Upper lobe of left lung (tissue), 6 donors: ENCODE measurements at places on chromosomes 7 and 10. TPM values are rescaled to one million over a fixed set of nuclear protein-coding genes. Genes with fewer than 3 reads are reported as not detected.

DNA sequence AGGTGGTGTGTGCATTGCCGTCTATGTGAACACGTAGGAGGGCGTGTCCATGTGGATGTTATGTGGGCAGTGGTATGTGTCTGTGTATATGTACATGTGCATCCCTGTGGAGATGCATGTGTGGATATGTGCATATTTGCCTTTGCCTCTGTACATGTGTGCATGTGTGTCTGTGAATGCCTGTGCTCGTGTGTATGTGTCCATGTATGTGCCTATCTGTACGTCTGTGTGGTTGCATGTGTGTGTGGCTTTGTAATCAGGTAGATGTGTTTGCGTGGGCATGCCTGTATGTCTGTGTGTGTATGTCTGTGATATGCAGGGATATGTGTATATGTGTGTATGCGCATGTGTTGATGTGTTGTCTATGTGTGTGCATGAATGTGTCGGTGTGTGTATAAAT lies 19.7 kb downstream of the ADCY1 start:
- no peak overlapping the region for H3K27ac ChIP-seq
- H3K27me3 ChIP-seq = no peaks in the 10 kb centered on the region
- no peaks in the 10 kb centered on the region for H3K4me1 ChIP-seq
- H3K4me3 ChIP-seq = no peak overlapping the region
- no peaks in the 10 kb centered on the region for H3K36me3 ChIP-seq

GRCh38 chr10:15344876-15345285 lies 26.2 kb downstream of the FAM171A1 start:
- H3K27ac ChIP-seq = no peak overlapping the region
- H3K36me3 ChIP-seq = no peaks in the 10 kb centered on the region
- H3K4me3 ChIP-seq = no peak overlapping the region
- no peak for DNase-seq
- H3K27me3 ChIP-seq = no peaks in the 10 kb centered on the region
- no peaks in the 10 kb centered on the region for H3K4me1 ChIP-seq

DNA sequence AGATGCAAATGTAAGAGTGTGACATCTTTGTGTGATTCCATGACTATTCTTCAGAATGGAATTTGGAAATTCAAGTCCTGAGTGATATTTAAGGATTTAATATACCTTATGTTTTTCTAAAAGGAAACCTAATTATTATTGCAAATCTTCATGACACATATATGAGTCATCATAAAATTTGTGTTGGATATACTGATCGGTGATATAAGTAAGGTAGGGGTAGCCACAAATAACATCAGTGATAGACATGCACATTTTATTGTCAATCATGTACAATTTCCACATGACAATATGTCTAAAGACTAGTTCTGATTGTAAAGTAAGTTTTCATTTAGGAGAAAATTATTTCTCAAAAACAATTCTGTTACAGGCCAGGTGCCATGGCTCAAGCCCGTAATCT lies 59.7 kb upstream of the AGMO start:
- H3K27ac ChIP-seq = no peak overlapping the region
- H3K27me3 ChIP-seq = no peaks in the 10 kb centered on the region
- H3K4me3 ChIP-seq = no peak overlapping the region
- no peak for DNase-seq

- H3K36me3 ChIP-seq = no peaks in the 10 kb centered on the region
- H3K4me3 ChIP-seq = no peak overlapping the region
- no peak for DNase-seq
- no peaks in the 10 kb centered on the region for H3K4me1 ChIP-seq
- H3K27me3 ChIP-seq = no peaks in the 10 kb centered on the region
These were observed 58.8 kb downstream of the CREM start for GRCh38 chr10:35185260-35186034.

GRCh38 chr10:97169911-97170693 lies 15.7 kb downstream of the SLIT1 start:
- no peak overlapping the region for H3K27ac ChIP-seq
- H3K36me3 ChIP-seq = no peaks in the 10 kb centered on the region
- peak; percentile 62 for DNase-seq
- no peak overlapping the region for H3K4me3 ChIP-seq

Gene GPR15LG
- total RNA-seq = not detected

GRCh38 chr10:54958844-54959243 lies 157.8 kb upstream of the PCDH15 start:
- H3K4me3 ChIP-seq = no peak overlapping the region
- no peaks in the 10 kb centered on the region for H3K4me1 ChIP-seq
- no peak overlapping the region for H3K27ac ChIP-seq
- no peaks in the 10 kb centered on the region for H3K27me3 ChIP-seq
- DNase-seq = no peak

Gene TMEM184A
- total RNA-seq = 5.0 TPM

GRCh38 chr7:28709748-28710147 lies 248.4 kb downstream of the TRIL start:
- no peak overlapping the region for H3K27ac ChIP-seq
- no peak for DNase-seq
- H3K4me1 ChIP-seq = no peaks in the 10 kb centered on the region

Gene ACBD7
- total RNA-seq = not detected

Gene TSPAN12
- 56.3 TPM for total RNA-seq

Gene TMEM176A
- total RNA-seq = 24.9 TPM

Gene HOXA10
- total RNA-seq = not detected

Gene OPALIN
- not detected for total RNA-seq

Gene IRF5
- total RNA-seq = 26.8 TPM

DNA sequence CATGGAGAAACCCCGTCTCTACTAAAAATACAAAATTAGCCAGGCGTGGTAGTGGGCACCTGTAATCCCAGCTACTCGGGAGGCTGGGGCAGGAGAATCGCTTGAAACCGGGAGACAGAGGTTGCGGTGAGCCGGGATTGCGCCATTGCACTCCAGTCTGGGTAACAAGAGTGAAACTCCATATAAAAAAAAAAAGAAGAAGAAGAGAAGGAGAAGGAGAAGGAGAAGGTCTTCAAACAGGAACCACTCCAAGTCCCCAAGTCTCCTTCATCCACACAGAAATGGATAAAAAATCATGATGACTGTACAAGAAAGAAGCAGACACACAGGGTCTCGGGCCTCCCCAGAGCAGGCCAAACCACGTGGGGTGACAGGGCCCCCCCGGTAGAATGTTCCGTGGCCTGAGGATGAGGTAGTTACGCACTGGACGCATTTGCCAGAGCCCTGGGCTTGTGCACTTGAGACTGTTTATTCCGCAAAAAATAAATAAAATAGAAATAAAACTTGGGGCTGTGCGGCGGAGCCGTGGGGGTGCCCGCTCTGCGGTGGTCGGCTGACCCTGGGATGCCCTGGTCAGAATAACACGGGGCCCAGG lies 15.8 kb downstream of the VENTX start:
- DNase-seq = no peak
- no peak overlapping the region for H3K4me3 ChIP-seq
- no peak overlapping the region for H3K27ac ChIP-seq
- peaks cover 15% of the 10 kb centered on the region for H3K4me1 ChIP-seq
- H3K36me3 ChIP-seq = no peaks in the 10 kb centered on the region
- no peaks in the 10 kb centered on the region for H3K27me3 ChIP-seq

Gene COL26A1
- 0.20 TPM for total RNA-seq

Gene RAB19
- 1.9 TPM for total RNA-seq

Gene CALN1
- not detected for total RNA-seq

- no peak overlapping the region for H3K4me3 ChIP-seq
- no peaks in the 10 kb centered on the region for H3K4me1 ChIP-seq
- H3K27ac ChIP-seq = no peak overlapping the region
- H3K27me3 ChIP-seq = no peaks in the 10 kb centered on the region
These were observed 103.2 kb downstream of the ADCY1 start for GRCh38 chr7:45677311-45677900.

- H3K36me3 ChIP-seq = no peaks in the 10 kb centered on the region
- H3K4me3 ChIP-seq = no peak overlapping the region
- H3K27ac ChIP-seq = no peak overlapping the region
These were observed 200.8 kb upstream of the PFKP start for GRCh38 chr10:2866569-2866968.

- no peaks in the 10 kb centered on the region for H3K4me1 ChIP-seq
- H3K36me3 ChIP-seq = no peaks in the 10 kb centered on the region
- H3K4me3 ChIP-seq = no peak overlapping the region
- no peak for DNase-seq
- H3K27me3 ChIP-seq = no peaks in the 10 kb centered on the region
- no peak overlapping the region for H3K27ac ChIP-seq
These were observed 529.8 kb upstream of the IGFBP3 start for GRCh38 chr7:46450886-46451285.

DNA sequence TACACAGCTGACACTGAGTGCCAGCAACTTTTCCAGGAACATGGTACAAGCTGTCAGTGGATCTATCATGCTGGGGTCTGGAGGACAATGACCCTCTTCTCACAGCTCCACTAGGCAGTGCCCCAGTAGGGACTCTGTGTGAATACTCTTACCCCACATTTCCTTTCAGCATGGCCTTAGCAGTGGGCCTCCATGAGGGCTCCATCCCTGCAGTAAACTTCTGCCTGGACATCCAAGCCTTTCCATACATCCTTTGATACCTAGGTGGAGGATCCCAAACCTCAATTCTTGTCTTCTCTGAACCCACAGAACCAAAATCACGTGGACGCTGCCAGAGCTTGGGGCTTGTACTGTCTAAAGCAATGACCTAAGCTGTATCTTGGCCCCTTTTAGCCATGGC lies 116.8 kb downstream of the IQUB start:
- no peaks in the 10 kb centered on the region for H3K4me1 ChIP-seq
- no peaks in the 10 kb centered on the region for H3K36me3 ChIP-seq
- no peaks in the 10 kb centered on the region for H3K27me3 ChIP-seq
- H3K27ac ChIP-seq = no peak overlapping the region
- H3K4me3 ChIP-seq = no peak overlapping the region

GRCh38 chr7:155352076-155352752 lies 54.5 kb downstream of the INSIG1 start:
- no peaks in the 10 kb centered on the region for H3K36me3 ChIP-seq
- H3K27me3 ChIP-seq = no peaks in the 10 kb centered on the region
- H3K27ac ChIP-seq = no peak overlapping the region
- no peak for DNase-seq
- no peak overlapping the region for H3K4me3 ChIP-seq

DNA sequence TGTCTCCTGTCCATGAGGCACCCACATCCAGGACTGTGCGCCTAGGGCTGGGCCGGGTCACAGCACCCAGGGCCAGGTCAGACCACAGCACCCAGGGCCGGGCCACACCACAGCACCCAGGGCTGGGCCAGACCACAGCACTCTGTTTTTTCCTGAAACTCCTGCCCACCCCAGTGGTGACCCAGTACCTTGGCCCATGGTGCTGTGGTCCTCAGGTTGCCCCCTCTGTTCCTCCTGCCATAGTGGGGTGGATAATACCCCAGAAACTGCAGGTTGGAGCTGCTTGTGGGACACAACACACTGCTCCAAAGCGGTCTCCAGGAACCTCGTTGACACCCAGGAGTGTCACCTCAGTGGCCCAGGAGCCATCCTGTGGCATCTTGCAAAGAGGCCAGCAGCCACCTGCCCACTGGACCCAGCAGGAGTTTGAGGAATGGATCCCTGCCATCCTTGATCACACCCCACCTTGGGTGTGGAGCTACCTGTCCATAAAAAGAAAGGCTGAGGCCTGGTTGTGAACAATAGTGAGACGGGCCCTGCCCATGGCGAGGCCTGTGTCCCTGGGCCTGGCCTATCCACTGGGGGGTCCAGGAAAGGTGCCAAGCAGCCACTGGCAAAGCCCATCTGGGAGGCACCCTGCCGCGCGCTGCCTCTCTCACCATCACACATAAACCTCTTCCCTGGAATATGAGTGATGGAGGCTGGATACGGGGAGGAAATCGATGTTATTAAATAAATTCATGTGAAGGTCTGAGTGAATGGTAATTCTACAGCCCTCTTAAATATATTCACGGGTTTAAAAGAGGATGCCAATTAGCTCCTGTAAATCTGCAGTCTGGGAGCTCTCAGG lies 89.0 kb downstream of the NKX6-2 start:
- no peak overlapping the region for H3K4me3 ChIP-seq
- no peaks in the 10 kb centered on the region for H3K27me3 ChIP-seq
- no peaks in the 10 kb centered on the region for H3K36me3 ChIP-seq
- no peaks in the 10 kb centered on the region for H3K4me1 ChIP-seq
- H3K27ac ChIP-seq = no peak overlapping the region
- DNase-seq = no peak
